ENCODE measurements at places on chromosomes 6 and 20.

DNA sequence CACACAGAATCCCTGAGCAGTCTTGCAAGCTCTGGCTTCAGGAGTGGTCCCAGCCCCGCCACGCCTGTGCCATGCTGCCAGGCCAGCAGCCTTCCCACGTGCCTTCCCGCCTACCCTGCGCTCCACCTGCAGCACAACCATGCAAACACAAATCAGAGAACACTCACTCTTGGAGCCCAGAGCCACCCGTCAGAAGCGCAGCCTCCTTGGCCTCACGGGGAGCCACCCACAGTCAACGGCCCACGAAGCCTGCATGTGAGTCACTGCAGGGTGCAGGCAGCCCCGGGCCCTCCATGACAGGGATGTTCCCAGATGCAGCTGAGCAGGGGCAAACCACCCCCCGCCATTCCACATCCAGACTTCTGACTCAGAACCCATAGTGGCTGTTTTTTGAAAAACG, 217.0 kb downstream of the DLL1 start:
- DNase-seq, result no peak

GRCh38 chr6:63349401-63349800, 29.6 kb upstream of the LGSN start:
- DNase-seq, result no peak

- no peak for DNase-seq
Observed at GRCh38 chr6:42450477-42451332, 1.0 kb downstream of the TRERF1 start.

- DNase-seq, result no peak
Observed at GRCh38 chr6:159038914-159039884, 5.6 kb downstream of the TAGAP start.

DNA sequence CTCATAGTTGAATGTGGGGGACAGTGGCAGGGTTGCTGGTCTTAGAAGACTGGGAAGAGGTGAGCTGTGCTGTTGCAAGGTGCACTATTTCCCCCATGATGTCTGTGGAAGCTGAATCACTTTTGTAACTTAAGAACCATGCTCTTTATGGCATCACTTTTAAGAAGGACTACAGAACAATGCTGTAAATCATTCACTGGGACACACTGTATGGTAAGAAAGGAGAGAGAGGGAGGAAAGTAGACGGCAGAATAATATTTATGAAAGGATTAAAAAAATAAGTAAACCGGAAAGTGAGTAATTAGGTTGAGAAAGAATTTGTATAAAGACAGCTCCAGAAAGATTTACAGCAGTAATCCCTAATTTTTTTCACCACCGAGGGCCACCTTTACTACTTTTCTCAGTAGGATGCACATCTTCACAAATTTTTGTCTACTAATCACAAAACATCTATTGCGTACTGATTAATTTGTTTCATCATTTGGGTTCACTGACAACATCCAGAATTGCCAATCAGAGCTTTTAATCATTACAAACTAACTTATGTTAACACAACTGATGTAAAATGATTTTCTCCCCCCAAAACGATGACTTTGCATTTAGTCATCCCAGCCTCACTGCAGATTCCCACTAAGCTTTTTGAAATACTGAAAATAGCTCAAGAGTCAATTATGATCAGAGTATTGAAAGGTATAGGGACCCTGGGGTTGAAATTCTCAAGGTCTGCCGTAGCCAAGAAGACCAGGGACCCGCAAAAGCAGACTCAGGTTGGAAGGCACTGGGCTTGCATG, 560.7 kb upstream of the NOX3 start:
- no peak for DNase-seq

GRCh38 chr20:57075181-57075580, 191.3 kb downstream of the BMP7 start:
- no peak for DNase-seq

DNA sequence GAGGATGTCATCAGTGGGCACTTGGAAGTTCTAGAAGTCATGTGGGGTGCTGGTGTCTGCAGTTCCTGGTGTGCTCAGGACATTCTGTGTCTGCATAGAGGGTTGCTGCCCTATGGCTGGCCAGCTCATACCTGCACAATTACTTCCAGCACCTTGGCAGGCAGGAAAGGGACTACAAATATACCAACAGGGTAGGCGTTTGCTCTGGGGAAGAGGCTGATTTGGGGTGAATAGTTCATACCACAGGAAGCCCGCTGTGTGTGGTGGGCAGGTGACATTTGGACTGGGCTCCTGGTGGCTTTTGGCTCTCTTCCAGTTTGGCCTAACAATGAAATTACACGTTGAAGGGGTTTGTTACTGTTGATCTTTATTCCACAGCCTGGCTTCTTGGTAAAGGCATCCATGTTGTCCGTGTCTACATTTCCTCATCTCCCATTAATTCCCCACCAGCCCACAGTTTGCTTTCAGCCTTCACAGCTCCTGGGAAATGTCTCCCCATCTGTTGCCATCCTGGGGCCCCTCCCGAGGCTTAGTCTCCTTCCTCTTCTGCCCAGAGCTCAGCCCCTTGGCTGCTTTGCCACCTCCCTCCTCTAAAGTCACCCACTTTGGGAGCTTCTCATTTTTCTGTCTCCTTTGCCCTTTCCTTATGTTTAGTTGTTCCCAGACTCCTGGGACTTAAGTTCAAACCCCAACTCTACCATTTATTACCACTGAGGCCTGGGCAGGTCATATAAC, 88.1 kb downstream of the RSPH3 start:
- DNase-seq, result no peak

DNA sequence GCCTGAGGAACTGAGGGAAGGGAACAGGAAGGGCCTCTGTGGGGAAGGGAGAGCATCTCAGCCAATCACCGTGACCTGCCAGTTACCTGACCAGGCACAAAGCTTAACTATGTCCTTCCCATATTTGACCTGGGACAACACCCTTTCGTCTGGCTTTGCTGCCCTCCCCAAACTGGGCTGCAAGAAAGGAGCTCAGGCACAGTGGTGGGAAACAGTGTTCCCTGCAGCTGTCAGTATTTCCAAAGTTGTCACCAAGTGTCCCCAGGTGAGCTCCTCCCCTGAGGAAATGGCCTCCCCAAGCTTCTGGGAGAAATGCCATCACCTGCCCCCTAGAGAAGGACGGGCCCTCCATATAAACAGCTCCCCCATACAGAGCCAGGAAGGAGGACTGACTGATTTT, 17.9 kb downstream of the NCR2 start:
- no peak for DNase-seq

DNA sequence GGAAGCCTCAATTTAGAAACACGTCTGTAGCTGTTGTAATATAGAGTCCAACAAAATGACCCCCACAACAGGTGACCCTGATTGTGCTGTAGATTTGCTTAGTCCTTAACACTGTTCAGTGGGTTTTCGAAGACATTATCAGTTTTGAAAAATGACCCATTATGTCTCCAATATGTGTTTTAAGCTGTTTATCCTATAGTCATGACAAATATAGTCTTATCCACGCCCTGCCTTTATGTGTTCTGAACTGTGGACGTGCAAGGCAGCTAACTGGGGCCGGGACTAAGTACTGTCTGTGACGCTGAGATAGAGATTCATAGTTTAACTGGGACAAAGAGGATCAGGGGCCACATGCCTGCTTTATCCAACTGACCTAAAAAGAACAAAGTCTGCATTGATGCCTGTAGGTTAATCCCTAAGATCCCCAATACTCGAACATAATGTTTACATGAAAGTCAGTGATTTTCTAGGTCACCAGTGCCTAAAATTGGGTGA, 192.4 kb downstream of the CD83 start:
- no peak for DNase-seq

DNA sequence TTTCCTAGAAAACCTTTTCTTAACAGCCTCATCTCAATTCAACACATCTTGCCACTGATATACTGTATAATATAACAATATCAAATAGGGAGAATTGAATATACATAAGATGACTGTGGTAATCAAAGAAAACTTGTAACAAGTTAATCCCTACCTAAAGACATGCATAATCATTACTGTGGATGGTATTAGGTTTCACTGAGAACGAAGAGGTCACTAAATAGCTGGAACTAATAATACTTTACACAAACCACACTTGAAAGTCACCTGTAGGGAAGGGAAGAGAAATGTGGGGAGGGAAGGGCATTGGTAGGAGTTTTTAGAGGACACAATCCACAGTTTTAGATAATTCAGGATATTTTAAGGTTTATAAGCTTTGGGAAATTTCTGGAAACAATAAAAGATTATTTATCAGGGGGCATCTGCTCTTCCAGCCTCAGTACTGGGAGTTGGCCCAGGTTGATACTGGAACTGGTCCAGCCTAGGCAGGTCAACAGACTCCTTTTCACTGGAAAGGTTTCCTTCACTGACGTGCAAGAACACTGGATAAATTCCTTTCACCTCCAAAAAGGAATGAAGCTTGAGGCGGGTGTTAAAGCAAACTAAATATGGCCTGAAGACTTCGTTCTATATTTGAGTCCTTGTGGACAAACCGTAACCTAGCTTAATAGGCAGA, 44.0 kb downstream of the MAP7 start:
- no peak for DNase-seq

DNA sequence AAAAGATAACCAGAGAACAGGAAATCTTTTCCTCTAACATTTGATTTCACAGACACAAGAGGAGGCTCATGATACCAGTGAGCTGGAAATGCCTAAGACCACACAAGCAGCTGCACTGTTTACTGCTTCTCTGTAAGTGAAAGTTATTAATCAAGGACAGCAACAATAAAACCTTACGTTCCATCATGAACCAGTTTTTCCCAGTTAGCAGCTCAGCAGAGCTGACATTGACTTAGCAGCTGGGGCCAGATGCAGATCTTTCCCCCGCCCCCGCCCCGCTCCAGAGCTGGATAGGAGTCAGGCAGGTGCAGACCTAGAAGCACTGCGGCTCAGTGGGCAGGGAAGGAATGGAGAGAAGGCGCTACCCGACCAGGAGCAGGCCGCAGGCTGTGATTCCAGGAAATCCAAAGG, 275.2 kb downstream of the GMDS start:
- no peak for DNase-seq

- no peak for DNase-seq
Observed at GRCh38 chr6:137051790-137052472, 7.2 kb upstream of the IL20RA start.

GRCh38 chr6:123589317-123589716, 47.4 kb downstream of the TRDN start:
- no peak for DNase-seq

All from AG04450 (cell line).